Left ventricle myocardium superior (tissue), 1 donor: ENCODE measurements at places on chromosomes 5 and 9.
A peak's percentile ranks its signal among the peaks of the same experiment; 100 is the strongest.

DNA sequence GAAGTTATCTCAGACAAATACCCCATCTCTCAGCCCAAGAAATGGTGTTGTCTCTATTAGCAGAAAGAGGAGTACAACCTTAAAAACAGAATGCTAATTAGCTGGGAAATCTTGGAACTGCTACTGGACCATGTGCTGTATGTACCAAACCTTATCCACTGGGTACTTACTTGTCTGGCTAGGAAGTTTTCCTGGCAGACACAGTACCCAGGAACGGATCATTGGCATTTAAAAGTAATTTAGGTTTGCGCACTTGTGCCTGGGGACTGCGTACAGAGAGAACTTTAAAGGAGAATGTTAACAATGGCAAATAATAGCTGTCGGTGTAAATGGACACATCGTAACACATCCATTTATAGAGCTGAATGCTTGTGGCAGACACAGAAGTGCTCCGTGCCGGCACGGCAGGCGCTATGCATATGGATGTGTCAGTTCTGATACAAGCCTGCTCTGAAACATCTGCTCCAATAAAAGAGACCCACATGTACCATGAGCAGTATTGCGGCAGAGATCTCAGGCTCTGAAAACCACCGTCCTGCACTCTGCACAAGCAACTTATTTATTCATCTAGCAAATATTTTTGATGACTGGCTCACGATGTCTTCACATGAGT, 290.6 kb upstream of the PANK3 start:
- DNase-seq: peak; percentile 52

DNA sequence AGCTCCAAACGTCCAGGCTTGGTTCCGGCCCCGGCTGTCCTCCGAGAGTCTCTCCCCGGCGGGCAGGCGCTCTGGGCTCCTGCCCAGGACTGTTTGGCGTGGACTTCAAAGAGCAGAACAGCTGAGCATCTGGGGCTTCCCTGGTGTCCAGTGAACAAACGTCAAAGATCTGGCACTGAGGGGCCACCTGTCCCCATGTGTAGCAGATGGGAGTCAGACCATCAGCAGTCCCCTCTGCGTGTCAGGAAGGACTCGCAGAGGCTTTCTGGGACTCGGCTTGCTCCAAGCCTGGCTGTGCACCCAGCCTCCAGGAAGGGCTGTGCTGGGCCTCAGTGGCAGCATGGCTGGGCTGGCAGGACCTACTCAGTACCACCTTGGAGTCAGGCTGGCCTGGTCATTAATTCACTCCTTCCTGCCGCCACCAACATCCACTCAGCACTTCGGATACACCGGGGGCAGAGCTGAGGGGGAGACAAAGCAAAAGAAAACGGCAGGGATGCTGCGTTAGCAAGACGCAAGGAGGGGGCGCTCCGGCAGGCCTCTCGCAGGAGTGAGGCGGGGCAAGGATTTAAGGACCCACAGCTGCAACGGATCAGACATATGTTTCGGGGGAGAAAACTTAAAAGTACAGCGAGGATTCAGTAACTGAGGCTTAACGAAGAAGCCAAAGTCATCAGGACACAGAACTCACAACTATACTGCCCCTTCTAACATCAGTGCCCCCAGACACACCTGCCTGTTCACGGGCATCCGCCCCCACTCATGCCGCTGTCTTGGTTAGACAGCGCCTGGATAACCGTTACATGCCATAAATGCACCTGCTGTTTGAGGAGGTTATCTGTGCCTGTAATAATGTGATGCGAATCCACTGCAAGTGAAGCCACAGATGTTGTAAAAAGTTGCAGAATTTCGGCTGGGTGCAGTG, 164.5 kb upstream of the PHYKPL start:
- peak; percentile 73 for DNase-seq

GRCh38 chr5:138932171-138932810, 57.2 kb upstream of the LRRTM2 start:
- DNase-seq: no peak

DNA sequence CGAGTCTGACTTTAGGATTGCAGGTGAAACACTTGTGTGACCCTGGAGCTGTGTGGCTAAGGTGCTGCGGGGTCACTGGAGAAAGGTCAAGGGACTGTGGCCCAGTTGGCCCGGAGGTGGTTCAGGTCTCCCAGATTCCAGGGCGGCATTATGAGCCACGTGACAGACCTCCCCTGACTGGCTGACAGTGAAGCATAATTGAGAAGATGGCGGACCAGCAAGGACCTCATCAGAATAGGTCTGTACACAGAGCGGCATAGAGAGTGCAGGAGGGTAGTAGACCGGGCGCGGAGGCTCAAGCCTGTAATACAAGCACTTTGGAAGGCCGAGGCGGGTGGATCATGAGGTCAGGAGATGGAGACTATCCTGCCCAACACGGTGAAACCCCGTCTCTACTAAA, 815 bp upstream of the ODF2 start:
- no peak for DNase-seq

DNA sequence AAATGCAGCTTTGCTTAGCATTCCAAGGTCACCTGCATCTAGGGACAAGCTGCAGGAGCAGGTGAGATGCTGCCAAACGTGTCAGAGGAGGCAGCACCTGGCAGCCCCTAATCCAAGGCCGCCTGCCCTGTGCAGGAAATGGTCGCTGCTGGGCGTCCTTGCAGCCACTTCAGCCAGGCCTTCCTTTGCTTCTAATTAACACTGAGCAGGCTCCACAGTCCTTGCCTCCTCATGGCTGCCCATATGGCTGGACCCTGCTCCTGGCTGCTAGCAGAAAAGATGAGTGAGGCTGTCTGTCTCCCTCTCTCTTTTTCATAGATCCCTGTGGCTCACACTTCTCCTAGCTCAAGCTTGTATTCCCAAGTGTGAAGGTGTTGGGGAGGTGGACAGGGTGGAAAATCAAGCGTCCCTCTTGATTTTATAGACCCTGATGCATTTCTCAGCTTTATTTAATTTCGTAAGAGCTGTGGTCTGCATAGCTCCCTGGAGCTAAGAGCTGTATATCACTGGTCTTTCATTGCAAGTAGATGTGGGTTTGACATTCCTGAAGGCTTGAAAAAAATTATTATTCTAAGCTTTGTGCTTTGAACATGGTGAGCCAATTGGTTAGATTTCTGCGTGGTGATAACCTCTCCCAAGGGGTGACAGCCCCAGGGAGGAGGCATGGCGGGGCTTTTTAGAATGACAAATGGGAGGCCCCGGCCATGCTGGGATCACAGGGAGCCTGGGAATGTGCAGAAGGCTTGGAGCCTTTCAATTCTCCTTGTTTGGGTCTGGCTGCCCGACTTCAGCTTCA, 193.8 kb downstream of the SLIT3 start:
- no peak for DNase-seq

- no peak for DNase-seq
Measured at GRCh38 chr5:98714710-98715288, 58.7 kb upstream of the RGMB start.

- no peak for DNase-seq
Measured at GRCh38 chr5:151703227-151703626, 16.5 kb upstream of the SPARC start.

DNA sequence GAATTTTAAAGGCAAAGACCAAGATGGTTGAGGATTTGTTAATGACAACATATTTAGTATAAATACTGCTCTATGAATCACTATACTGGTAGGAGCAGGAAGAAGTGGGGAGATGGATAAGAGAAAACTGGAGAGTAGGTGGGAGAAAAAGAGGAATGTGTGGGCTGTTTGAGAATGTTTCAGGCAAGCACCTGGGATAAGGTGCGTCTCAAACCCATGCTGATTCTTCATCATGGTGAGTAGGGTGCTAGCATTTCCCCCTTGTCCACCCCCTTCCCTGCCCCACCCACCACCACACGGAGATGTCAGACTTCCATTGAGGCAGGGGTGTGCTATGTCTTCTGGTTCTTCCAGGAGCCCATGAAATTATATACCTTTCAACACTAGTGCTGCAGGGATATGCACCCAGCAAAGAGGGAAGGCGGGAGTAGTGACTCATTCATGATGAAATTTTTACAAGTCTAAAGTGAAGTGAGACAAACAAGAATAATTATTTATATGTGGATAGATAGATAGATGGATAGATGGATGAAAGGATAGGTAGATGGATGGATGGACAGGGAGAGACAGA, 54.3 kb downstream of the MTX3 start:
- no peak for DNase-seq

DNA sequence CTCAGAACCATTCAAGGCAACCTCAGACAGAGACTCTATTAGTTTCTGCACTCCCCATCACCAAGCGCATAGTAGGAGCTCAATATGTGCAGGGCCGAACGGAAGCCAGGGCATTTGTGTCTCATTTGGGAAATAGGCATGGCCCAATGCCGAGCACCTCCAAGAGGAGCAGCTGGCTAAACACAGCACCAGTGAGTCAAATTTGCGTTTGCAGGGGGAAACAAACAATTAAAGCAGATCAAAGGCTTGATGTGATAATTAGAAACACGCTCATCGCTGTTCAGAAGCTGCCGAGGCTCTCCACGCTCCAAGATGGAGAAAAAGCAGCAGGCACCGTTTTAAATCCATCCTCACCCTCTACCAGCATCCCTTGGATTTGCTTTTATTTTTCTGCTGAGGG, 225.3 kb downstream of the AGTPBP1 start:
- DNase-seq: no peak

GRCh38 chr5:143315929-143316328, 87.6 kb downstream of the NR3C1 start:
- DNase-seq: no peak

DNA sequence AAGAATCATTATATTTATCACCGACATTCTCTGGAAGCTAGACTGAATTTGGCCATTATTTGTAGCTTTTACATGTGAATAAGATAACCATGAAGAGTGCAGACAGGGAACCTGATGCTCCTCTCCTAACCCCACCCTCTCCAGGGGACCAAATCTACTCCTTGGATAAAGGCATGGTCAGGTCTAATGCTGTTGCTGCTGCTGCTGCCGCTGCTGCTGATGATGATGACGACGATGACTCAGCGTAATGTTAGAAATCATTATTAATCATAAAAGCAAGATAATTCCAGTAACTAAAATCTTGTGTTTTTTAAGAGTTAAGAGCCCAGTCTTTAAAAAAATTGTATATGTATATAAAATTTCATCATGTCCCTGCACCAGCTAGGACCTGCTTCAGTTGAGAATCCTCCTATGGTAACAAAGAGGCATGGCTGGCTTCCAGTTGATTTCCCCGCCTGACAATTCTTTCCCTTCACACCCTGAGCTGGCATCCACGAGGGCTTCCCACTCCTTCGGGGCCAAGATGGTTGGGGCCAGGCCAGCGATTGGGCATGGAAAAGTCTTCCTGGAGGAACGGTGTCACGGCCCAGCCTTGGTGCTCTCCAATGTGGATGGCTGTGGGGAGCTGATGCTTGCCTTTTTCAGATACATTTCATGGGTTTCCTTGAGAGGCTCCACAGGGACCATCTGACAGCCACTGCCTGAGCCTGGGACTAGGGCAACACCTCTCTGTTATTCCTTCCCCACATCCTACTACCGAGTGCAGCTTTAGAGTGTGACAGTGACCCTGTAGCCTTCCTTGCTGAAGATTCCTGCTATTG, 400.0 kb downstream of the CTNND2 start:
- no peak for DNase-seq

DNA sequence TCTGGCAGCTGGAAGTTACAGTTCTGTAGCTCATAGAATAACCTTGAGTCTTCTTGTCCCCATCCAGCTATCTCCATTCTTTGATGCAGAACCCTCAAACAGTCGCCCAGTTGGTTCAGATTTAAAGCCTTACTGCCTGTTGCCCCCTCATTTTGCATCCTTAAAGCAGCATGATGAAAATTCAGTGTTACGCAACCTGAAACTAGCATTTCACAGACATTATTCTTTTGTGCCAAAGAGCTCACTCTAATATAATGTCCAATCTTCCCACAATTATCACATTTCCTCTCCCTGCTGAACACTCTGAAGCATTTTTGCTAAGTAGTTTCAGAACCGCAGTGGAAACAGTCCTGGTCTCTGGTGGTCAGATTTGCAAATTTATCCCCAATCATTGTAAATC, 318.0 kb downstream of the PSAT1 start:
- DNase-seq: no peak

DNA sequence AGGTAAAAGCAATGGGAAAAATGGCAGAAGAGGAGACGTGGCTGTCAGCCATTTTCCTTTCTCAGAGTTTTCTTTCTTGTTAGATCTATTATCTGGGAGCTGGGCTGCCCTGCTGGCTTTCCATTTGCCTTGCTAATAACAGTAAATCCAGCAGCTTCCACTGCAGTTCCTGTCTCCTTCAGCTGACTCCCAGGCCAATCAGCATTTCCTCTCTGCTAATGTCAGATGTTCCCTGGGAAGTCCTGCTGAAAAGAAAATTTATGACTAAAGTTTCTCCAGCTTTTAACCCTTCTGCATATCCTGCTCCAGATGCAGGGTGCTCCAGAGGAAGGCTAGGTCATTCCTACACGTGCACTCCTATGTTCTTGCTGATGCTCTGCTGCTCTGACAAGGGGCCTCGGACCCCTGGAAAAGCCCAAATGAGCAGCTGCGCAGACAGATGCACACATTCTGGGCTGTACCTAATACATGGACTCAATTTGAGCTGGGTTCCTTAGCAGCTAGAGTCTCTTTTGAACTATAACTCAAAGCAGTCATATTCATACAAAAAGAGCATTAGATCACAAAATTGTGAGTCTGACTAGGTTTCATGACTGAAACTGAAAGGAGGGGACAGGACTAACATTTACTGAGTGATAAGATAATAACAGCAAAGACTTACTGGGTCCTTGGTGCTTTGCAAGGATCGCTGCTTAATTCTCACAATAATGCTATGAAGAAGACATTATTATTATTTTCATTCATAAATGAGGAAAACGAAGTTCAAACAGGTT, 182.2 kb downstream of the MAPKAP1 start:
- no peak for DNase-seq

- no peak for DNase-seq
Measured at GRCh38 chr5:57382655-57383054, 100.0 kb downstream of the ACTBL2 start.

DNA sequence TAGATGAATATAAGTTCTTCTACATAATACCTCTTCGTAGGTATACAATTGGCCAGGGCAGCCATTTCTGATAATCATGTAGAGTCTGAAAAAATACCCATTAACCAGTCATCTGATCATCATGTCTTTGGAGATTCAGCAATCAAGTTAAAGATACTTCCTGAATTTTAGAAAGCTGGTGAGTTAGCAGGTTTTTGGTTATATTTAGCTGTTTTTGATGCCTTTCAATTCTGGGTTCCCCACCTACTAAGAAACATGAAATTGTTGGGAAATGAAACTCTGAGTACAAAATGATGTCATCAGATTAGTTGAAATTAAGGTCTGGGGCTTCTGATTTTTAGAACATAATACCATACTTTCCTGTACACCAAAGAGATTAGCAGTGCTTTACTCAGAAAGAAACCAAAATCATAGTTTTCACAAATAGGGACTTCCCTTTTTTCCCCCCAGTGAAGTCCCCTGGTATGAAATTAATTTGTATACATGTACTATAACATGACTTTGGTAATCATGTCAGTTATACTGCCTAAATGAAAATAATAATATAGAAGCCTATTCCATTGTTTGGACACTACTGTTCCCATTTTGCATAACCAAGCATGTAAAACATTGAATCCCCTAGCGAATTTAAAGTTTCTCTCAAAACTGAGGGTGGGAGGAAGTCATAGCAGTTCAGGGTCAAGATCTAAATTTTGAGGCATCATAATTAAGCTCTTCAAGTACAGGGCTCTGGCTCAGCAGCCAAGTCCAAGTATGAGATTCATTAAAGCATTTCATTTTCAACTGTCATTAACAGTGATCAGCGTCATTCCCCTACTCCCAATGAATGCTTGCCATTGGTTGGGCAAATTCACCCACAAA, 17.9 kb downstream of the PRLR start:
- DNase-seq: no peak
